Mammary epithelial cell (primary cell): ENCODE measurements at places on chromosomes 5 and 9.

- DNase-seq, result no peak
These were observed 9.0 kb downstream of the FUBP3 start for GRCh38 chr9:130588416-130588815.

DNA sequence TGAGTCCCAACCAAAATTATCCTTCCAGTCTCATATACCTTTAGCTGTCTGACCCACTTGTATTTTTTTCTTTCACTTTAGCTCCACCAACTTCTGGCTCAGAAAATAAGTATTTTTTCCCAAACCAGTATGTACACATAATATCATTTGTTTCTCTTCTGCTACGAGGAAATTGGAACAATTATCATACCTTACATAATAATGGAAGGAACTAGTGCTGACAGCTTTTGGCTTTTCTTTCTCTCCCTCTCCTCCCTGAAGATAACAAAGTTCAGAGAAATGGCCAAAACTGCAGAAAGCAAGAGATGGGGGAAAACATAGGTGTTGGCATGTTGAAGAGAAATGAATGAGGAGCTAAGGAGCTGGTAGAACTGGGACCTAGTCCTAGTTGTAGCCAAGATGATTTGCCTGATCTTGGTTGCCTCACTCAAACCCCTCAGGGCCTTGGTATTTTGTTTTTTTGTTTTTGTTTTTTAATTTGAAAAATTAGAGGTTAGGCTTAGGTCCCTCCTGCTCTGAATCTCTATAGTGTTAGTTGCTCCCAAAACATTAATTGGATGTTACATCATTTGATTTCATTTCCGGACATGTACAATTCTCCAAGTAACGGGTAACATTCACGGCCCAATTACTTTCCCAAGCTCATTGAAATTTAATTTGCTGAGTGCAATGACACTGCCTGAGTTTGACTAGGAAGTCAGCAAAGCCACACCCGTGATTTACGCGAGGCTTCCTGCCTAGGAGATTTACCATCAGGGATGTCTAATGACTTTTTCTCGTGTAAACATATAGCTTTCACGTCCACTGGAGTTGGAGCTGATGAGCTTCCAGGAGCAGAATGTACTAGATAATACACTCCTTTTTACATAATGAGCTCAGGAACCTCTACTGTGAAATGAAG is 291.6 kb downstream of the TLE1 start:
- no peak for DNase-seq

DNA sequence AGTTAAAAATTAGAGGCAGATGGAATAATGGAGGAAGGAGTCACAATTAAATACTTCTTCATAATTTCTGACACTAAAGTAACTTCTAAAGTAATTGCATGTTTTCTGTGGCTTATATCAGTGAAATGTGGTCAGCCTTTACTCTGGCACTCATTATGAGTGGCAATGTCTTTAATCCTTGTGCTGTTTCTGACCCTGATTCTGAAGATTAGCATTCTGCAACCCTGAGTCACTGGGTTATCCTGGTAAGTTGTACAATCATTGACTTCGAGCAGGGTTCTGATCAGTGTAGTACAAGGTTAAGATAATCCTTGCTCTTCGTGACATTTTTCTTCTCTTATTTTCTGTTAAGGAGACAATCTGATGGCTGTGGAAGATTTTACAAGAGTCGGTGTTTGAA is 379.4 kb upstream of the RORB start:
- DNase-seq, result peak; percentile 4

GRCh38 chr9:77885104-77885672 is 146.4 kb downstream of the GNAQ start:
- no peak for DNase-seq

- DNase-seq, result no peak
These were observed 185.9 kb downstream of the DAB2IP start for GRCh38 chr9:121837113-121837961.

GRCh38 chr5:95746194-95746593 is 15.1 kb downstream of the RHOBTB3 start:
- DNase-seq, result no peak

DNA sequence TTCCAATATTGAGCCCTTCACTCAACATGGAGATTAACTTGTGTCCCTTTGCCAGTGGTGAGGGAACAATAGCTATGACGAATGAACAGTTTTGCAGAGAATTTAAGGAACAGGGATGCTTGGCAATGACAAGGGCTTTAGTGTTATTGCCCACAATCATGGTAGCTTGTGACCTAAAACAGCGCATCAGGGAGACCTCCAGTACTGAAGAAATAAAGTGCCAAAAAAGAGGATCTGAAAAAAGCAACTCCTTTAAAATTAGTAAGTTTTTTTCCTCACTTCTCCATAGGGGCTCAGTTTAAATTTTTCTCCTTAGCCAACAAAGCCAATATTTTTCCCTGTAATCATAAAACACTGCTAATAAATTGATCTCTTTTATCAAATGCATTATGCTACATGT is 41.8 kb upstream of the PAM start:
- no peak for DNase-seq

- peak; percentile 39 for DNase-seq
These were observed 66.6 kb downstream of the ZNF474 start for GRCh38 chr5:122195802-122196394.

GRCh38 chr9:128143525-128144238 is 5.6 kb upstream of the LCN2 start:
- DNase-seq, result no peak

DNA sequence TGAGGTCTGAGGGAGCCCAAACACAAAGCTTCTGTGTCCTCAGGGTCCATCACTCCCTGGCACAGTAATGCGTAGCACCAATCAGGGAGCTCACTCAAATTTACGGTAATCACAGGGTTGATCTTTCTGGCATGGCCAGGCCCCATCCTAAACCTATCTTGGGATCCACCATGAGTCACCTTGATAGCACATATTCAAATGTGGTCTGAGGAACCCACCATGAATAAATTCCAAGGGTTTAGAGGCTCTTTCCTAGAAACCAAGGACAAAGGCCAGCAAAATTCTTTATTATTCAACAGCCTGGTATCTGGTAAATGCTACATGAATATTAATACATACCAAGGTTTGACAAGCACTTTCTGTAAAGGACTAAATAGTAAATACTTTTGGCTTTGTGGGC is 254.5 kb downstream of the TLR4 start:
- DNase-seq, result no peak

DNA sequence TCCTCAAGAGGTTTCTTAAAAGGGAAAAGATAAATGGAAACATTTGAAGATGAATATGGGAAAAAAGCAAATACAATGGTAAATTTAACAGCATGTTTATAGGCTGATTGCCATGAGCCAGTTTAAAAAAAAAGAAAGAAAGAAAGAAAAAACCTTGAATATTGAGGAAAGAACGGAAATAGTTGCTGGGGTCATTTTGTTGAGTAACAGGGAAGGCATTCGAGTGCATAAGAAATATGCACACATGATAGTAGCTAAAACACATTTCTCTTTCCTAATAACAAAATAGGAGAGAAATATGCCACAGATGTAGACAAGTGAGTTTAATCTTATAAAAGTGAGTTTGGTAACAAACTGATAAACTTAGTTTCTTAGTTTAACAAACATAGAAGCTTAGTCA is 864.6 kb upstream of the ACO1 start:
- no peak for DNase-seq

- peak; percentile 52 for DNase-seq
These were observed 205.7 kb downstream of the AGTPBP1 start for GRCh38 chr9:85536076-85536475.

DNA sequence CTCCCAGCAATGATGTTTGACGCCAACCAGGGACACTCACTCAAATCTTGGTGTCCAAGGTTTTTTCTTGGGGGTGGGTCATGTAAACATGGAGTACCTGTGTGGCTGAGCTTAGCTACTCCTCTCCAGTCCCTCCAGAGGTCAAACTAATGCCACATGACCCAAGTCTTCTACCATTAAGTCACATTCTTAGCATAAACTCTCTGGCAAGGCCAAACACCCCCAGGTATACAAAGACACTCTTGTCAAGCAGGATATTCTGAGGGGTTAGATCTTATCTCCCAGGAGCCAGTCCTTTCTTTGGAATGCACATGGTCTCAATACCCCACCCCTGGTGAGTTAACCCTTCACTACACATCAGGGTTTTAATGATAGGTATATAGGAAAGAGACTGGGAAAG is 161.4 kb downstream of the PDZD2 start:
- DNase-seq, result no peak

GRCh38 chr9:7186175-7186574 is 428.4 kb downstream of the KDM4C start:
- DNase-seq, result peak; percentile 21

GRCh38 chr5:116492016-116492623 is 82.5 kb downstream of the SEMA6A start:
- DNase-seq, result peak; percentile 90

- peak; percentile 54 for DNase-seq
These were observed 144.5 kb downstream of the AOPEP start for GRCh38 chr9:94870793-94871558.

DNA sequence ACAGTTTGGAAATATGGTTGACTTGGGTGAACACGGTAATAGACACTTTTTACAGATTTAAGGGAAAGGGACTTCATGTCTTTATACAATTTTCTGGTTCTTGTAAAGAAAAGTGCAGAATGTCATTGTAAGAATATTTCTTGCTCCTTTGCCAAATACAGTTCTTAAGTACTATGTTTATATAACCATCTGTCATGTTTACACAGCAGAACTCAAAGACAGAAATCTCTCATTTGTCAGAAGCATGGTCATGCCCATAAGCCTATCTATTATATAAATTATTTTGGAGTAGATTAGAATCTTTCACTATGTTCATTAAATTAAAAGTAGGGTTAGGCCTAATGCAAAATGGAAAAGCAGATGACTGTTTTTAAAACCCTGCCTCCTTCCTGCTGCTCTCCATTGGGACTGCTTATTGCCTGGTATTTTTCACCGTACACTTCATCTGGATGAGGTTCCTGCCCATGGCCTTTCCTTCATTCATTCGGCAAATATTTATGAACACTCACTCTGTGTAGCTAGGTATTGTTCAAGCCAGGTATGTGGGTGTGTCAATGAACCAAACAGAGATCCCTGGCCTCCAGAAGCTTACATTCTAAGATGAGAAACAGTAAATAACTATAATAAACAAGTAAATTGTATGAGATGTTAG is 558.1 kb downstream of the NR2F1-AS1 start:
- no peak for DNase-seq

GRCh38 chr9:134563397-134563796 is 78.2 kb upstream of the COL5A1 start:
- DNase-seq, result no peak

- no peak for DNase-seq
These were observed 26.1 kb downstream of the GLT6D1 start for GRCh38 chr9:135612981-135613910.

DNA sequence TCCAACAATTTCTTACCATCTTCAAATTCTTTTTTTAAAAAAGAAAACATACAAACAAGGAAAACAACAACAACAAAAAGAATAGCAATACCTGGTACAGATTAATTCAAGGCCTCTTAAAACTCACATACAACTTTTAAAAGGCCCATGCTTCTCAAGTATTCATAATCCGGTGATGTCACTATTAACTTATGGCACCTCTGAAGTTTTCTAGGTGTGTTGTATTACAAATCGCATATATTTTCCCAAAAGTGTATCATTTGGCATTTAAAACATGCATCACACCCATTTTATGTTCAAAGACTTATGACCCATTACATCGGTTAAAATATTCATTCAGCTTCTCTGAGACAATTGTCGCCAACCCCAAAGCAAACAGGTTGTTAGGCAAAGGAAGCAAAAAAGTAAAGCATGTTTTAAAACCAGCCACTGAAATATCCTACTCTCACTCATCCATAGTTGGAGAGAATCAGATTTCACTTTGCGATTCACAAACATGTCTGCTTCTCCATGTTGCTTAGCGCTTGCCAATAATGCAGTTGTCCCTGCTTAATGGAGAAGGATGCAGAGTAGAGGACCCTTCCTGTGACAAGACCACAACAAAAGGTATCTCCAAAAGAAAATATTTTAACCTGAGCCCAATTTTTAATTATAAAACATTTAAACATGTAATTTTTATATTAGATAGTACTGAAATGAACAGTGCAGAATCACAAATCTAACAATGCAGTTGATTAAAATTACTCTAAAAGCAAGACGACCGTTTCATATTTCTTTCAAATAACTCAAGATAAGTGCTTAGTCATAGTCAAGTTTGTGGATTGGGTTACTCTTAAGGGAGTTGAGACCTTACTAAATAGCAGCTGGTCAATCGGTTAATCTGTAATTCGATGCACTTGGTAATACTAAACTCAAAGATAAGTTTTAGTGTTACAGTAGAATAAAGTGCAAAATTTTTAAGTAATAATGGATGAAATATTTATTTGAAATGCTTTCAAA is 1.6 kb downstream of the SKP1 start:
- peak; percentile 34 for DNase-seq

GRCh38 chr5:115348175-115348574 is 51.7 kb upstream of the CCDC112 start:
- no peak for DNase-seq

GRCh38 chr9:31608416-31608815 is 776.0 kb upstream of the ACO1 start:
- DNase-seq, result no peak

DNA sequence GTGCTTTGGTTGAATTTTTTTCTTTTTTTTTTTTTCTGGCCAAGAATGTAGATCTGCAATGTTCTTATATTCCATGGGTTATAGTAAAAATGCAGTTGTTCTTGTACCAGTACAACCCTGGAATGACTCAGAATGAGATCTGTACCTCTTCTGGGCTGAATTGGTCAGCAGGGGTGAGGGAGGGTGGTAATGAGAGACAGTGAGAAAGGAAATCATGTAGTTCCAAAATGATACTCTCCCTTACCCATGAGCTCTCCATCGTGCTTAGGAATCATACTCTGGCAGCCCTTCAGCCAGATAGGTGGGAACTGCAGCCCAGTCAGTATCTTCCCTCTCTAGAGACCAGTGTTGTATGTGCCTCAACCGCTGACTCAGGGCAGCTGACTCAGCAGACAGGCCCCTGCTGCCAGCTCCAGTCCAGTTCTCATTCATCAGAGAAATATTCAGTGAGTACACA is 2.1 kb upstream of the GLIS3 start:
- DNase-seq, result peak; percentile 93

DNA sequence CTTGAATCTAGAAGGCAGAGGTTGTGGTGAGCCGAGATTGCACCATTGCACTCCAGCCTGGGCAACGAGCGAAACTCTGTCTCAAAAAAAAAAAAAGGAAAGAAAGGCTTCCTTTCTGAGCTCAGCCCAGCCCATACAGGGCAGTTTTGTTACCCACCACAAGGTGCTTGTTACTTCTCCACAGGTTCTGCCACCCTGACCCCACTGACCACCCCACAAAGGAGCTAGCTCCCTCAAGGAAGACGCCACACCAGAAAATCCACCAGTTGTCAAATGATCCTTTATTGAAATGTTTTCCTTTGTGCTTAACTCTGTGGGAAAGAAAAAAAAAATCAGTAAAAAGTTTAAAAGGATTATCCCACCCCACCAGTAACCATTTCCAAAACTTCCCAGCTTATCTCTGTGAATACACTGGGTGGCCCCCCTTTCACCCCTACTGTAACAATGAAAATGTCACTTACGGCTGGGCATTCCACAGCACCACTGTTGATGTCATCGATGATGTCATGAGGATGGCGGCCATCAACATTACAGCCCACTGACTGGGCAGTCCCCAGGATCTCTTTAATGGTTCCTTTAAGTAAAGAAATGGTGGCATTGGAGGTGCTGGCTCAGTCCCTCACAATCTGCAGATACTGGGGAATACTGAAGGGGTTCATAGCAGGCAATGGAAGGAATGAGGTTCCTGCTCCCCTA is 3.6 kb downstream of the RPL12 start:
- no peak for DNase-seq
